ENCODE measurements at places on chromosomes 5 and 9.
A peak's percentile ranks its signal among the peaks of the same experiment; 100 is the strongest.

GRCh38 chr5:154518438-154518867 lies 40.4 kb upstream of the HAND1 start:
- no peak for DNase-seq

DNA sequence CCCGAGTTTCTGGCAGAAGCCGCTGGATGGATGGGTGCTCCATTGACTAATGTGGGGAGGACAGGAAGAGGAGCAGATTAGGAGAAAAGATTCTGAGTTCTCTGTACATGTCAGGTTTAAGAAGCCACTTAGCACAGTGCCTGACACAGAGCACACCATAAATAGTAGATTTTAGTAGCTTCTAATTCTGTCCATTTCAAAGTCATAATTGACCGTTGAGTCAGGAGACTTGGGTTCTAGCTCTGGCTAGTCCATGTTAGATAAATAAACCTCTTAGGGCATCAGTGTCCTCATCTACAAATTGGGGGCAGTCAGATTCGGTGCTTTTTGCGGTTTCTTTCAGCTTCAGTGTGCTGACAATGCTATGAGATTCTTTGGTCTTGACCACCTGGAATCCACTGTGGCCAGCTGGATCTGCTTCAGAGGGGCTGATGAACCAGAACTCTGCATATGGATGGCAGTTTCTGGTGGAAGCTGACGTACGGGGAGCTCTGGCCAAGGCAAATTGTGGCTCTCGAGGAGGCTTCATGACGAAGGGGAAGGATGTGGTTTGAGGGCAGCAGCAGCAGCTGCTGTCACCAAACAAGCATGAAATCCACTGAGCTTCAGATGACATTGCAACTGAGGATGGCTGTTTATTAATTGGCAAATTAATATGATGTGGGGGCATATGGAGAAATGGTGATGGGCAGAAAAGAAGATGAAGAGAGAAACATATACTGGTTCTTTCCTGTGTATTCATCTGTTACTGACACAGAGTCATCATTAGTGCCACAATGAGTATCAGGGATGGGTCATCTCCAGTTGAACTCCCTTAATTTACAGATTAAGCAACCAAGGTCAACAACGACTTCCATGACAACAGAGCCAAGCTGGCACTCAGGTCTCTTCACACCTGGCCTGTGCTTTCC lies 134.4 kb downstream of the AOPEP start:
- DNase-seq: no peak

DNA sequence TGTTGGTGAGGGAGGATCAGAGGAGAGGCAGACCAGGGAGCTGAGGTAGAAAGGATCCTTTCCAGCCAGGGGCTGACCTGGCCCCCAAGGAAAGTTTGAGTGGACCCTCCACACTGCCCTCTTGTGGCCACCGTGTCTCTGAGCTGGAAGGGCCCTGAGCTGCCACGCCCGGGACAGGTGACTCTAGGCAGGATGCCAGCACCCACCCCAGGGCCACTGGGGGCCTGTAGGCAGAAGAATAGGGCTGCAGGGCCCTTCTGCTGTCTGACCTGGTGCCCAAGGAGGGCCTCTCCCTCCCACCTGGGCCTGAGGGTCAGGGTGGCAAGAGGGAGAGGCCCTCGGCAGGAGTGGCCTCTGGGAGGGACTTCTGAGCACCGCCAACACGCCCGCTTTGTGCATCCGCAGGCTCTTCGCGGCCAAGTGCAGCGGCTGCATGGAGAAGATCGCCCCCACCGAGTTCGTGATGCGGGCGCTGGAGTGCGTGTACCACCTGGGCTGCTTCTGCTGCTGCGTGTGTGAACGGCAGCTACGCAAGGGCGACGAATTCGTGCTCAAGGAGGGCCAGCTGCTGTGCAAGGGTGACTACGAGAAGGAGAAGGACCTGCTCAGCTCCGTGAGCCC lies 76.8 kb downstream of the LMX1B start:
- DNase-seq: peak; percentile 47

DNA sequence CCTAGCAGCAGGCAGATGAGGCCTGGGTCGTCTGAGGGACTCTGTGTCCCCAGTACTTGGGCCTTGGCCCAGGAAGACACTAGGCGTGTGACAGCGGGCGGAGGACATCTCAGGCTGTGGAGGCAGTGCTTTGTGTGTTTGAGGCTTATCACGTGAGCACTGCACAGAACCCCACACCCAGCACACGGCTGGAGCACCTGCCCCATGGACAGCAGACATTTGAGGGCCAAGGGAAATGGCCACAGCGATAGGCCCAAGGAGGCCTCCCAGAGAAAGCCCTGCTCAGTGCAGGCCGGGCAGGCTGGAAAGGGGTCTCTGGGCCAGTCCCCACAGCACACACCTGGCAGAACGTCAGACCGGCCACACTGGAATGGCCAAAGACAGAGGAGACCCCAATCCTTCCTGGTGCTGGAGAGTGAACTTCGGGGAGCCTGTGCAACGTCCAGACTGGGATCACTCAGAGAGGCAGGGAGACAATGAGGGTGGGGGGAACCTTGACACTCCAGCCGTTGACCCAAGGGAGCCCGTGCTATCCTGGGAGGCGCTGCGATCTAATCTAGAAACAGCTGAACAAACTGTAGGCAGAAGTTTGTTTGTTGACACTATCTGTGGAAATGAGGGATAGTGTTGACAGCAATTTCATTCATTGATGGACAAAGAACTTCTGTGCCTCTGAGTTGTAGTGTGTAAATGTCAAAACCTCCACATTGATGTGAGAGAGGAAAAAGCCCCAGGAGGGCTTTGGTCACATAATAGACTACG lies 19.6 kb upstream of the FLT4 start:
- no peak for DNase-seq

DNA sequence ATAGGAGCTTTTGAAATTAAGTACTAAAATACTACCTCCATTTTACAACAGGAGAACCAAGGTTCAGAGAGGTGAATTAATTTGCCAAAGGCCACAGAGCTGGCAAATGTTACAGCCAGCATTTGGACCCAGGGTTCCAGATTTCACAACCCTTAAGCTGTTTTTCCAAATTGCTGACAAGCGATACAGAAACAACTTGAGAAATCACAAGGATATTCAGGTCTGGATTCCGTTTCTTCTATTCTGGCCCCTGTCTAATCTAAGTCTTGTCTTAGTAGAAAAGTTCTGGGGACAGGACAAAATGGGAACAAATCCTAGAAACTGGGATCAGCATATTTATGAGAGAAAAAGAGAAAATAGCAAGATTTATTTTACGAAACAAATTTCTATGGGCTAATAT lies 103.1 kb upstream of the PRLR start:
- DNase-seq: no peak

DNA sequence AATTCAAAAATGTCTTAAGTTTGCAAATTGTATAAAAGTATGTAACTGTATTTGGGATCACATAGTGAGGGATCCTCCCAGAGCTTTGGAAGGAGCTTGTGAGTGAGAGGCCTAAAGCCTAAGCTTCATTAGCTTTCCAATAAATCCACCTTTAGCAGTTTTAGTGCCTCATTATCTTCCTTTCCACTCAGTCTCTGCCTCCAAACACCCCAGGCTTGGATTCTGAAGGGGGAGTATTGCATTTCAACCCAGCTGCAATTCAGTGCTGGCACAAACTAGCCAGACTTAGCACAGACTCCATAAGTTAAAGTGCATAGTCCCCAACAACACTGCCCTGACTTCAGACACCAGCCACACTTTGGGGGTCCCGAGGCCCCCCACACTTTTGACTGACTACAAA lies 113.5 kb downstream of the SMARCA2 start:
- DNase-seq: no peak

- no peak for DNase-seq
These were observed 144.9 kb downstream of the PRKACG start for GRCh38 chr9:68869022-68869421.

DNA sequence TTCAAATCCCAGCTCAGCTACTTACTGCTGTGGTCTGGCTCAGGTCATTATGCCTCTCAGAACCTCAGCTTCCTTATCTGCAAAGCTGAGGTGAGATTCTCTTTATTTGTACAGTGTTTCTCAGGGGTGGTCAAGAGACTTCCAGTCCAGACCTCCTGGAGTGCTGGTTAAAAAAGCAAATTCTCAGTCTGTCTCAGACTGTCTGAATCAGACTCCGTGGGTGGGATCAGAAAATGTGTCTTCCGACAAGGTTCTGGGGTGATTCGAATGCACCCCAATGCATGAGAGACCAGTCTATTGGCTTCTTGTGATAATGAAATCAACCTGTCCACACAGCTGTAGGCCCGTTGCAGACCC lies 137.7 kb upstream of the SMIM23 start:
- no peak for DNase-seq

- no peak for DNase-seq
These were observed 37.9 kb downstream of the LNPEP start for GRCh38 chr5:96973532-96974401.

DNA sequence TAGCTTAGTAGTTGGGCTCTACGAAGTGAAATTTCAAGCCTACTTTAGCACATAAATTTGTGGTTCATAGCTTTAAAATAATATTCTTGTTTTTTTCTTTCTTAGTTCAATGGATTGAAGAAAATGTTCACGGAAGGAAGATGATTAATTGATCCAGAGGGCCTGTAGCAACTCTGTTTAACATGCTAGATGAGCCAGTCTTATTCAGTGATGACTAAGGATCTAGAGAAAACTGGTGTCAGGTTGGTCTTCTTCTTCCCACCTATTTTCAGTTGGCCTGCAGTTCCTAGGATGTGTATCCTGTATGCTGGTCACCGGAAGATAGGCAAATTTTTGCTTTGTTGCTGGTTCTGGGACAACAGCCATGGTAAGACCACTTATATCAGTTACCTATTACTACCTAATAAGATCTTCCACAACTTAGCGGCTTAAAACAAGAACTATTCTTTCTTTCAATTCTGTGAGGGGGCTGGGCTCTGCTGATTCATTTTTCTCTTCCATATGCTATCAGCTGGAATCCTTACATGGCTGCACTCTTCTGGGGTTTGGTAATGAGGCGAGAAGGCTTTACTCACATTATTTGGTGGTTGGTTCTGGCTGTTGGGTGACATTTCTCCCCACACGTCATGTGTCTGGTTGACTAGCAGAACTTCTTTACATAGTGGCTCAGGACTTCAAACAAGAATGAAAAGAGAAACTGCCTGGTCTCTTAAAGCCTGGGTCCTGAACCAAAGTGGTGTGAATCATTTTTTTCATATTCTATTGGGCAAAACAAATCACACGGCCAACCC lies 182.7 kb upstream of the ACTBL2 start:
- DNase-seq: no peak

- DNase-seq: no peak
These were observed 10.8 kb downstream of the UBLCP1 start for GRCh38 chr5:159273923-159274322.

Measured in HTR-8/SVneo (cell line).